Astrocyte (in vitro differentiated cells and primary cell): ENCODE measurements at places on chromosomes 2 and 18.

- no peak for DNase-seq
- no peaks in the 10 kb centered on the region for H3K36me3 ChIP-seq
- no peak overlapping the region for H3K4me3 ChIP-seq
- H3K4me1 ChIP-seq: no peaks in the 10 kb centered on the region
- no peaks in the 10 kb centered on the region for H3K27me3 ChIP-seq
- H3K27ac ChIP-seq: no peak overlapping the region
Measured at GRCh38 chr2:62426154-62426912, 79.7 kb downstream of the TMEM17 start.

DNA sequence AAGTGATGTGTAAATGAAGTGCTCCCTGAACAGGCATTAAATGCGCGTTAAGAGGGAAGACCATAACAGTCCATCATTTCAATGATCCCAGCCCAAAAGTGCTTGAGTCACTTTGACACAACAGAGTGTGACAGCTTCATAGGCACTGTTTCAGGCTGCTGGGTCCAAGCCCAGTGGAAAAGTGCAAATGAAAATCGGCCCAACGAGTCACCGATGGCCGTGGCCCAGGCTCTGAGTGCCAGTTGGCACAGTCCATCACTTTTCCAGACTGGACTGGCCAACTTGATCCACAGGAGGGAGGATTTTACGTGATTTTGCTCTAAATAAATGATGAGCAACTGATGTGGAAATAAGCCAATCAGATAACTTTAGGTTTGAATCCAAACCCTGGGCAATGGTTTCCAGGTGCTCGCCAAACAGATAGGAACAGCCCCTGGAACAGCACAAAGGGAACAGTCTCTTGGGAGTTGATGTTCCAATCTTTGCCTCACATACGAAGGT lies 114.0 kb downstream of the SP3 start:
- H3K27ac ChIP-seq: no peak overlapping the region
- H3K27me3 ChIP-seq: no peaks in the 10 kb centered on the region
- H3K4me3 ChIP-seq: no peak overlapping the region
- H3K36me3 ChIP-seq: no peaks in the 10 kb centered on the region

DNA sequence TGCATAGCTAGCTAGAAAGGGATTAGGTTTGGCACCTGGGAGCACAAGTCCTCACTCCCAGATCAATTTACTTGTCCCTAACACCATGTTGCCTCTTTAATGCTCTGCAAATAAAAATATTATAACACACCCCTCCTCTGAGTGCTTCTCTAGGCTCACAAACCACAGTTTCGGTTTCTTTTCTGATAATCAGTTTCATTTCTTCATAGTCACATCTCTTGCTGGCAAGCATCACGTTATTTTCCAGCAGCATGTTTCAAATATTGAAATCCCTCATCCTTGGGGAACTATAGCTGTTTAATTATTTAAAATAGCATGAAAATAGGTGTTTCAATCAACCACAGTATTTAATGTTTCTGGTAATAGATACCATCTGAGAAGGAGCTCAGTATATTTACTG lies 13.9 kb upstream of the SMCHD1 start:
- no peaks in the 10 kb centered on the region for H3K27me3 ChIP-seq
- H3K36me3 ChIP-seq: no peaks in the 10 kb centered on the region
- no peak overlapping the region for H3K27ac ChIP-seq
- H3K4me3 ChIP-seq: no peak overlapping the region
- no peak for DNase-seq

GRCh38 chr18:44795241-44795640 lies 114.6 kb downstream of the SETBP1 start:
- no peaks in the 10 kb centered on the region for H3K27me3 ChIP-seq
- H3K4me3 ChIP-seq: no peak overlapping the region
- no peak overlapping the region for H3K27ac ChIP-seq
- no peaks in the 10 kb centered on the region for H3K36me3 ChIP-seq
- peaks cover 13% of the 10 kb centered on the region for H3K4me1 ChIP-seq
- DNase-seq: no peak

GRCh38 chr18:45250479-45250878 lies 364.8 kb upstream of the SLC14A2 start:
- H3K36me3 ChIP-seq: no peaks in the 10 kb centered on the region
- no peak overlapping the region for H3K27ac ChIP-seq
- H3K4me3 ChIP-seq: no peak overlapping the region

DNA sequence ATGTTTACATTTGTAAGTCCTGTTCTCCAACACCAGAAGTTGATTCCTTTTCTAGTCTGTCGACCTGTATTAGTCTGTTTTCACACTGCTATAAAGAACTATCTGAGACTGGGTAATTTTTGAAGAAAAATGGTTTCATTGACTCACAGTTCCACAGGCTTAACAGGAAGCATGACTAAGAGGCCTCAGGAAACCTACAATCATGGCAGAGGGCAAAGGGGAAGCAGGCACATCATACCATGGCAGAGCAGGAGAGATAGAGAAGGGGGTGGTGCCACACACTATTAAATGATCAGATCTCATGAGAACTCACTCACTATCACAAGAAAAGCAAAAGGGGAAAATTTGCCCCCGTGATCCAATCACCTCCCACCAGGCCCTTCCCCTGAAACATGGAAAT lies 112.8 kb upstream of the MAP3K20 start:
- H3K36me3 ChIP-seq: no peaks in the 10 kb centered on the region
- H3K27ac ChIP-seq: no peak overlapping the region
- H3K4me3 ChIP-seq: no peak overlapping the region
- no peaks in the 10 kb centered on the region for H3K27me3 ChIP-seq

DNA sequence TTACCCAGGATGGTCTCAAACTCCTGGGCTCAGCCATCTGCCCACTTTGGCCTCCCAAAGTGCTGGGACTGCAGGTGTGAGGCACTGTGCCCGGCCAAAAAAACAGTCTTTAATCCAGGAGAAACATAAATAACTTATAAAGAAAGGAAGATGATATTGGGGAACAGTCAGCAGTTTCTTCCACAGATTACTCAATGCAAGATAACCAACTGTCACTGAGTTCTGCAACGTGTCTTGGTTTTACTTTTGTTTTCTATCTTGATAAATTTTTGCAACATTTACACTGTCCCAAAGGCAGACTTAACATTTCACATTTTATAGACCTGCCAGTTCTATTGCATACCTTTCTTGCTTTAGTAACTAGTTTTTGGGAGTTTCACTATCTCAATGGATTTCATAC lies 71.1 kb downstream of the ANKRD44 start:
- DNase-seq: no peak
- H3K4me1 ChIP-seq: no peaks in the 10 kb centered on the region
- H3K27me3 ChIP-seq: no peaks in the 10 kb centered on the region

- no peaks in the 10 kb centered on the region for H3K36me3 ChIP-seq
- H3K27ac ChIP-seq: no peak overlapping the region
- no peak for DNase-seq
Measured at GRCh38 chr2:71494091-71494490, 40.7 kb downstream of the DYSF start.

DNA sequence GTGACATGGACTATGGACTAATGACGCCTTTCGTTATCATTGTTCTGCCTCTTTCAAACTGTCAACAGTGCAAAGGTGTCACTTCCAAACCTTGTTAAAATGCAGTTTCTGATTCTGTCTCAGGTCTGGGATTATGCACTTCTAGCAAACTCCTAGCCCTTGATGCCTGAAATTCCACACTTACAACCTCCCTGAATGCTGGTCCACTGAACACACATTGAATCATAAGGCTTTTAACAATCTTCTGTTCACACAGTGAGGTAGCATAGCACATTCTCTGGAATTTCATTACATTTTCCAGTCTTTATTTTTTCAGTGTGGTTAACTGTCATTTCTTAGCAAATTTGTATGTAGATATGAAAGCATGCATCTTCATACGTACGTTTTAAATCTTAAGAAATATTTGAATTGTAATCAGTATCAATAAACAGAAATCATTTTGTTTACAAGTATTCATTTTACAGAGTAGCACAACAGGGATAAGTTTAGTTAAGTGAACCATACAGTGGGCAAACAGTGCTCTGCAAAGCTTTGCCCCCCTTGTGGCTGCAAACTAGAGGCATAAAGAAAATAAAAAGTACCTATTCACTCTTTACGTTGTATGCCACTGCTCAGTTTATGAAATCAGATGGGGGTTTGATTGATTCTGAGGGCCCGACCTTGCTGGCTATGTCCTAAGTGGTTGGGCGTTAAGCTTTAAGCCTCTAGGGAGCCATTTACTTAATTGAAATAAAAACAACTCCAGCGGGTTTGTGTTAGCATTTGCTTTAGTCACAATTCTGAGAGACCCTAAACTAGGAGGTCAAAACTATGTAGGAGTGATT lies 250.8 kb downstream of the LRRTM1 start:
- no peak overlapping the region for H3K4me3 ChIP-seq
- DNase-seq: no peak
- H3K27ac ChIP-seq: no peak overlapping the region
- H3K4me1 ChIP-seq: no peaks in the 10 kb centered on the region
- no peaks in the 10 kb centered on the region for H3K27me3 ChIP-seq

DNA sequence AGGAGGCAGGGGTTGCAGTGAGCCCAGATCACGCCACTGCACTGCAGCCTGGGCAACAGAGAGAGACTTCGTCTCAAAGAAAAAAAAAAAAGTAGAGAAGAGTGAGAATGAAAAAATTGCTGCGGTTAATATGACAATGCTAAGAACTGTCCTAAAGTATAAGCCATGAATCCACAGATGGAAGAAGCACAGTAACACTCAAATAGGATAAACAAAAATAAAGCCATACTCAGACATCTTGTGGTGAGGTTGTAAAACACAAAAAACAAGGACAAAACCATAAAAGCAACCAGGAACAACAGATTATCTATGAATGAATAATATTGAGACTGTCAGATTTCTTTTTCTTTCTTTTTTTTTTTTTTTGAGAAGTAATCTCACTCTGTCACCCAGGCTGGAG lies 23.0 kb downstream of the POLR2D start:
- no peak overlapping the region for H3K4me3 ChIP-seq
- H3K27ac ChIP-seq: no peak overlapping the region
- no peaks in the 10 kb centered on the region for H3K27me3 ChIP-seq
- no peak for DNase-seq
